NCI-H2029 treated with DMSO at 0.1 percent for 48 hours (cell line): ENCODE measurements at places on chromosomes 12 and 14.

GRCh38 chr14:105286759-105287144 lies 14.0 kb downstream of the BRF1 start:
- DNase-seq = no peak

DNA sequence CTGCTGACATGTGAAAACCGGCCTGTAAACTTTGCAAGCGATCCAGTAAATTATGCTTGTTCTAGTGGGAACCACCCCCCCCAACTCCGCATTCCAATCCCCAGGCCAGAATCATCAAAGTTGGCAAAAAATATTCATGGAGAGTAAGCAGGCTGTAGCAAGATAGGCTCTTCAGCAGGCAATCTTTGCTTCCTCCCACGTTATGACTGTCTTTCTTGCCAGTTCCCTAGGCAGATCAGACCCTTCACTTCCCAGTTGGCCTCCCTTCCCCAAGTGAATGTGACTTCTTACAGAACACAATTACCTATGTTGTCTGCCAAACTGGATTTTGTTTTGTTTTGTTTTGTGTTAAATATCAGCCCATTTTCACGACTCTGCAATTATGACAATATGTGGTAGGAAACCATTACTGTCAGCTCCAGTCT lies 1.2 kb upstream of the PTGER2 start:
- DNase-seq = no peak

- DNase-seq = no peak
These were observed 133.0 kb upstream of the PZP start for GRCh38 chr12:9341260-9341585.

DNA sequence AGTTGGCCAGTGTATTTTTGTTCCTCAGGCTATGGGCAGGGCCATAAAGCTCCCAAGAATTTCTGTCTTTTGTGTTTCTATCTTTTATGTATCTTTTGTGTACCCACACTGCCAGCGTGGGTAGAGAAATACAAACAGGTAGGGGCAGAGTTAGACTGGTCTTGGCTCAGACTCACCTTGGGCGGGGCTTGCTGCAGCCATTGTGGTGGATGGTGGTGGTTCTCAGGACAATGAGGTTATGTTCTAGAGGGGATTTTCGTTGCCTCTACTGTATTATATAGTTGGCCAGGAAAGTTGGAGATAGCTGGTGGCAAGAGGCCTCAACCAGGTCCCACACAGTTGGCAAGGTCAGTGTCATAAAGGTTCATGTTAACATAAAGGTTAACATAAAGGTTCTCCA lies 977.5 kb upstream of the LRFN5 start:
- no peak for DNase-seq

DNA sequence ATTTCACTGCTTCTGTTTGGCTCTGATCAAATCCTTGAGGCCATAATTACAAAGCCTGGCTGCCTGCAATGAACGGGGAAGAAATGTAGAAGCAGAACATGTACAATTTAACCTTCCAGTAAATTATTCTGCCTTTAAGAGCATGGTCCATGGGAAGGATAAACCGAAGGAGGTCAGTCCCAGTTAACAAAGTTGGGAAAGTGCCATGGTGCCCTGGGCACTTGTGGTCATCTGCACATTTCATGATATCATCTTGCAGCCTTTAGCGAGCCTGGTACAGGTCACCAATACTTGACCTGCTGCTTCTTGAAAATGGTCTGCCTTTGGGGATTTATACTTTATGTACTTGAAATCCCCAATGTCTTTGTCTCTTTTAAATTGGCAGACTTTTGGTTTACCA lies 175.9 kb upstream of the KITLG start:
- no peak for DNase-seq

DNA sequence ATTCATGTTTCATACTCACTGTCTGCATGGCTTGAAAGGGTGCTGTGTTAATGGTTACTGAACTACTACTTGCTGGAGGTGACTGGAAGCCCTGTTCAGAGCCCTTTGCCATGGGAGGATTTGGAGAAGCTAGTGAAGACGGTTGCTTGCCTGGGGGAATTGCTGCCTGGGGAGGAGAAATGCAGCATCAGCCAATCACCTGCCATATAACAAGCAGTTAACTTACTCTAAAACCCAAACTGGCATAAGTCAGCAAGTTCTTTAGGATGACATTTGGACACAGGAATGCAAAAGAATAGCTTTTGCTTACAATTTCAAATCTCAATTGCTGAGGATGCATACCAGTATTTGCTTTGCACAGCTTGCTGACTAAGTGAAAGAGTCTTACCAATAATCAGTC lies 23.4 kb upstream of the IPO8 start:
- no peak for DNase-seq

DNA sequence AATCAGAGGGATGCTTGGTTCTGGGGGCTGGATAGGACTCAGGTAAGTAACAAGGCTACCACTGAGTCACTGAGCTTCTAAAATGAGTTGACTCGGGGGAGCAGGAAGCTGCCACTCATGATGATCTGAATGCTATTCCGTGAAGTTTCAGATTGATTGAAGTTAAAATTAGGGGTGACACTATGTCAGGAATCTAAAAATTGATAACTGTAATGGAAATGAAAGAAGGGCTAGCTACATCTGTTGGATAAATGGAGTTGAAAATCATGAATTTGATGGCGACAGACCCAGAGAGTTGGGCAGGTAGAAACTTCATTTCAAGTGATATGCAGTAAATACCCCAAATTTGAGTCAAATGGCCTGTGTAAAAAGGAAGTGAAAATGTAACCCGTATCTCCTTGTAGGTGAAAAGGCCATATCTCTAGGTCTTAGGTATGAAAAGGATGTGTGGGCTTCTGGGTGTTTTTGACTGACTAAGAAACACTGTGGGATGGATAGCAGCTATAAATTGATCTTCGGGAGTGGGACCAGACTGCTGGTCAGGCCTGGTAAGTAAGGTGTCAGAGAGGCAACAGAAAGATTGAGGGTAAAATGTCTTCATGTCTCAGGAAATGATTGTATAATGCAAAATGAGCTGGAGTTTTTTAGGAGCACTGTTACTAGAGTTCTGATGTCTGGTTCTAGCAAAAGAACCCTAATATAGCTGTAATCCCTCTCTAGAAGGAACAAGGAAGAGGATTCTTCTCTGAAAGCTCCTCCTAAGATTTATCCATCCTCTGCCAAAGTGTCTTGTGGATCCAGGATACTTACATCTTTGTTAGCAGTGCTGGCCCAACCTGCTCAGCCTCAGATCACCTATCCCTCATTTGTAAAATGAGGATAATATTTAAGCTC lies 57.3 kb downstream of the DAD1 start:
- no peak for DNase-seq

DNA sequence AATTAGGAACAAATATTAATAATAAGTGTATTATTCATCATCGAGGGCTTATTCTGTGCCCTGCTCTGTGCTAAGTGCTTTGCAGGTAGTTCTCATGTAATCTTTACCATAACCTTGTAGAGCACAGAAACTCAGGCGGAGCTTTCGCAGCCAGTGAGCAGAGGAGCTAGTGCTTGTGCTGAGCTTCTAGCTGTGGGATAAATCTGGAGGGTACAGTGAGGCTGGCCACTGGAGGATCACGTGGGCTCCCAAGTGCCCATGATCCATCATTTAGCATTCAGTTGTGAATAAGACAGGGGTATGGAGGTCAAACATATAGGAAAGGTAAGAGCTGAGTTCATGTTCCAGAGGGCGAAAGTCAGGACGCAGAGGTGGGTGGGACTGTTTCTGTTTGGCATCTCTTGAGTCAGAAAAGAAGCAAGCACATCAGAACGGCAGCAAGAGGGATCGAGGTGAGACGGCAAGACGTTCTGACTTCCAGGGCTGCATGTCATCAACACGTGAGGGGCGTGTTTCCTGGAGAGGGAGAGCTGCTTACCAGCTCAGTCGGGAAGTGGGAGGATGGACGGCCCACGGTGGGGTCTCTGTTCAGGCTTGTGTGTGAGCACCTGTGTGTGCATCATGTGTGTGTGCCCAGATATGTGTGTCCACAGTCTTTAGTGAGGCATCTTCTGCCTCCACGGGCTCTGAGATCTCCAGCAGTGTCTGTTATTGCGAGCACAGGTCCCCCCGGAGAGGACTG lies 16.8 kb upstream of the KRT80 start:
- no peak for DNase-seq

GRCh38 chr12:64669270-64669842 lies 59.1 kb downstream of the RASSF3 start:
- no peak for DNase-seq

DNA sequence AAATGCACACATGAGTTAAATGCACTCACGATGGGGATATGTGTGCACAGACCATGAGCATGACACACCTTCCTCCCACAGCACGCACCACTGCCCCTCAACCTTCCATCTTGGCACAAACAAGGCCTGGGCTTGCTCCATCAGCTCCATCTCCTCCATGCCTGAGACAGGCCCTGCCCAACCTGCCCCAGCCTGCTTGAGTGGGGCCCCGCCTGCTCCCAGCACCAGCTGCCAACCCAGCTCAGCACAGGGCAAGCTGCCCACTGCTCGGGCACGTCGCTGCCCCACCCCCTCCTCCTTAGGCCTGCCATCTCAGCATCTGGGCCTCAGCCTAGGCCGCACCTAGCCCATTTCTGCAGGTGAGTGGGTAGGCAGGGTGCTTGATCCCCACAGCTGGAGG lies 27.6 kb upstream of the KRT78 start:
- peak; percentile 80 for DNase-seq

- no peak for DNase-seq
These were observed 67.1 kb upstream of the TMEM260 start for GRCh38 chr14:56512521-56512920.

DNA sequence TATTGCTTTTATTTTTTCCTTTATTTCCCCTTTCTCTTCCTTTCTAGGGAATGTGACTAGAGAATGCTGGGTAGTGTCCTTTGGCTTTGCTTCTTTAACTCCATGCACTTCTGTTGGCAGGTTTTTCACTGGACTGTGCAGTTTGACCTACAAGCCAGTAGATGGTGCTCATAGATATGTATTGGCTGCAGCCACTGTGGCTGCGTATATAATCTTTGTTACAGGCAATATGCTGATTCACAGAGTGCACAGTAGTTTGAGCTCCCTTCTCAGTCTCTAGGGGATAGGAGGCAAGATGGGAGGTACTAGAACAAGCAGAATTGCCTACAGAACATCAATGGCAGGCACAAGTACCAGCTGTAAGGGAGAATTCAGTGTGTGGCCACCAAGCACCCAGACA lies 503.5 kb downstream of the LRFN5 start:
- peak; percentile 53 for DNase-seq

- DNase-seq = peak; percentile 17
These were observed 22.2 kb upstream of the CFAP54 start for GRCh38 chr12:96466939-96467751.

GRCh38 chr12:102016472-102016871 lies 45.3 kb downstream of the WASHC3 start:
- DNase-seq = no peak

- peak; percentile 71 for DNase-seq
These were observed 55.6 kb downstream of the LGMN start for GRCh38 chr14:92692822-92693226.

DNA sequence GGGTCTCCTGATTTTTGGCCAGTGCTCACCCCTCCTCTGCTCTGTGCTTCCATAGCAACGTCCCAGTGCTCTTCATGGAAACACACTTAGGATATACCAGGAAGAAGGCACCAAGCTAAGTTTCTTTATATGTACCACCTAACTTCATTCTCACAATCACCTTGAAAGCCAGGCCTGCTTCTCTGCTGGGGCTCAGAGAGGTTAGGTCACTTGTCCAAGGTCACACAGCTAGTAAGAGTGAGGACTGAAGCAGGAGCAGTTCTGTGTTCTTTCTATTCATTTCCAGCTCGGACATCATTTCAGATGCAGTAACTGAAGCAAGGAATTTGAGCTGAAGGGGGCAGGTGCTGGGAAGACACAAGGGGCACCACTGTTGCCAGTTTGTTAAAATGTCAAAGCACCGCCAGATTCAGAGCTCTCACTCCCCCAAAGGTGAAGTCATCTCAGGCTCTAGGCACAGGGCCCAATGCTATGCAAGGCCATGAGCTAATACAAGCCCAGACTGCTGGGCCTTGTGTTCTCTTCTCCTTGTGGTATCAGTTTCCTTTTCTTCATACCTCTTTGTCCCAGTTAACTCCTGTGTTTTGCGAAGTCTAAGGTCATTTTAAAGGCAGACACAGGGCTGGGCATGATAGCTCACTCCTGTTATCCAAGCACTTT lies 19.7 kb upstream of the YY1 start:
- DNase-seq = no peak

DNA sequence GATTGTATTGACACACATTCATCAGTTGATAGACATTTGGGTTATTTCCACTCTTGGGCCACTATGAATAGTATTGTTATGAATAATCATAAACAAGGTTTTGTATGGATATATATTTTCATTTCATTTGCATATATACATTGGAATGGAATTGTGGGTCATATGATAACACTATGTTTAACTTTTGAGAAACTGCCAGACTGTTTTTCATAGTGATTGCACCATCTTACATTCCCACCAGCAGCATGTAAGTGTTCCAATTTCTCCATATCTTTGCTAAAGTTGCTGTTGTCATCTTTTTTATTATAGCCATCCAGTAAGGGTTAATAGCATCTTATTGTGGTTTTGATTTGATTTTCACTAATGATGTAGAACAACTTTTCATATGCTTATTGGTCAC lies 198.5 kb upstream of the PPFIA2 start:
- DNase-seq = no peak

GRCh38 chr14:97178781-97179180 lies 381.6 kb downstream of the VRK1 start:
- no peak for DNase-seq

- no peak for DNase-seq
These were observed 41.4 kb downstream of the MYO1H start for GRCh38 chr12:109389146-109389545.

GRCh38 chr14:35878272-35879150 lies 52.4 kb downstream of the BRMS1L start:
- DNase-seq = no peak

DNA sequence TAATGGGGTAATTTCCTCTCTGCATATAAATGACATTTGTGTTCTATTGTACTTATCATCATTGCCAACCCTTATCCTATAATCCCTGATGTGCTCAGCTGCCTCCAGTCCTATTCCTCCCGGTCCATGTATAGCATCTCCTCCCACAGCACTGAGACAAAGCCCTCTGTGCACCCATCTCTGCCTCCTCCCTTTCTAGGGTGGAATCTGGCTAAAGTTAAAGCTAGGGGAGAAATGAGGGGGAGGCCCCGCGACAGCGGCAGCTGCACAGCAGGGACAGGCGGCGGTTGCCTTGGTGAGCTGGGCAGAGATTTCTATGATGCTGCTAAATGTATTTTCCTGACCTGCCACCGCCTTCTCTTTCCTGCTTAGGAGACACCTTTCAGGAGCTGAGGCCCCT lies 12.8 kb upstream of the ZDHHC22 start:
- no peak for DNase-seq
